ENCODE measurements at places on chromosomes 11 and 22.
A peak's percentile ranks its signal among the peaks of the same experiment; 100 is the strongest.

- DNase-seq, result no peak
Observed at GRCh38 chr11:112734207-112734606, 227.0 kb upstream of the NCAM1 start.

DNA sequence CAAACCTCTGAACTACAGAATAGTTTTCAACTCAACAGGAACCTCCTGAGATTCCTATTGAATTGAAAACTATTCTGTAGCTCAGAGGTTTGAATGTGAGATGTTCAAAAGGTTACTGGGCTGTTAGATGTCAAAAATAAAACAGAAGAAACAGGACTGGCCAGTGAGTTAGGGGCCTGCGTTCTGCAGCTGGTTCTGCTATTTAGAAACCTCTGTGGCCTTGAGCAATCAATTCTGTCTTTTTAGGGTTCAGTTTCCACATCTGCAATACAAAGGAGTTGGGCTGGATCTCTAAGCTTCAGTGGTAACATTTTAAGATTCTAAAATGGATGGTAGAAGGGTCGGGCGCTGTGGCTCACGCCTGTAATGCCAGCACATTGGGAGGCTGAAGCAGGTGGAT, 55.8 kb downstream of the CLMP start:
- no peak for DNase-seq

- no peak for DNase-seq
Observed at GRCh38 chr22:50573491-50574382, 4.5 kb downstream of the CPT1B start.

GRCh38 chr11:73335204-73335923, 27.3 kb downstream of the ARHGEF17 start:
- DNase-seq, result peak; percentile 87

GRCh38 chr11:76566811-76567210, 103.7 kb downstream of the LRRC32 start:
- DNase-seq, result no peak

DNA sequence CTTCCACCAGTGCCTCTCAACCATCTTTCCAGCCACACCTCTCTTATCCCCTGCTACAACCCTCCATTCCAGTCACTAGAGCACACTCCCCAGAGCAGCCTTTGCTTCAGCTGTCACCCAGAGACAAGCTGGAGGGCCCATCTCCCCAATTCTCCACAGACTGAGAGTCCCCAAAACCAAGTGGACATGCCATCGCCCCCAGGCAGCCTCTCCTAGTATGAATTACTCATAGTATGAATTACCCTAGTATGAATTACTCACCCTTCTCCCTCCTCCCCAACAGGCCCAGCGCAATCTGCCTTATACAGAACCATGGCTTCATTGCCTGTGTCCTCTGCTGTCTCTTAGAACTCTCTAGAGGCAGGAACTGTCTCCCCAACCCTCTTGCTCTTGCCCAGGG, 24.8 kb downstream of the MYH9 start:
- DNase-seq, result no peak

- DNase-seq, result peak; percentile 65
Observed at GRCh38 chr11:85941380-85941973, 86.3 kb downstream of the CCDC83 start.

- no peak for DNase-seq
Observed at GRCh38 chr22:37169406-37169805, 18.6 kb downstream of the C1QTNF6 start.

- DNase-seq, result no peak
Observed at GRCh38 chr22:27984001-27984695, 65.1 kb upstream of the PITPNB start.
